Stimulated activated CD8-positive, alpha-beta memory T cell treated with anti-CD3 and anti-CD28 coated beads, Interleukin-7, amount 100 ng/mL, for 24 hours (primary cell): ENCODE measurements at places on chromosomes 2 and 18.

GRCh38 chr2:223591596-223591995 lies 10.6 kb downstream of the SCG2 start:
- DNase-seq: no peak

GRCh38 chr2:39708003-39708402 lies 42.3 kb downstream of the TMEM178A start:
- no peak for DNase-seq

DNA sequence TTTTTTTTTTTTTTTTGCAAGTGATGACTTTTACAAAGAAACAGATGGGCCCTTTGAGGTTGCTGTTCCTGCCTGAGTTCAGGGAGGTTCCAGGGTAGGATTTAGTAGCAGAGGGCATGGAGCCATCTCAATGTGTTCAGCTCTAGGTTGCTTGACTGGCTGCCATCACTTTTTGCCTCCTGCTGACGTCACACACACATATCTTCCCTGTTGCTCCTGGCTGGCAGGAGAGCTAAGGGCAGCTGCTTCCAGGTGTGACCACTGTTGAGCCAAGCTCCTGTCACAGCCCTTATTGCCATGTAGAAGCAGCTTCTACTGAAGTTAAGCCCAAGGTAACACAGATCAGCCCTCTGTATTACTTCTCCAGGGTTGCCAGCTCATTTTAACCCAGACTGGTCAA lies 394.2 kb upstream of the SPRED2 start:
- DNase-seq: no peak

- DNase-seq: no peak
These were observed 83.5 kb upstream of the CPO start for GRCh38 chr2:206855585-206856433.

DNA sequence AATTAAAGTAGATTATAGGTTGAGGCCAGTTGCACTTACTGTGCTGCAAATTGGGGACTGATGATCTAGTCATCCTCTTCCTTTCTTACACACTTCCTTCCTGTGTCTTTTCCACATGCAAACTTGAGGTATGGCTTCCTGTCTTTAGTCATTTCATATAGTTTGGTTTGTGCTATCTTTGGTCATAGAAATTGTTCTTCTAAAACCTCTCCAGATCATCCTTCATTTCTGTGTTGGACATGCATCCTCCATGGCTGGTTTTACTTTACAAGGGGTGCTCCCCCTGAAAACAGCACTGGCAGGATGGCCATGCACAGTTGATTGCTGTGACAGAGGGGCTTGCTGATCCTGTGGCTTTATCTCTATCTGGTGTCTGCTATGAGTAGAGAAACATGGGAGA lies 36.5 kb downstream of the MGAT5 start:
- DNase-seq: no peak
